ENCODE measurements at places on chromosomes 5 and 9. TPM values are rescaled to one million over a fixed set of nuclear protein-coding genes. Genes with fewer than 3 reads are reported as not detected.

Gene ABCA1
- polyA plus RNA-seq: 42.0 TPM

Gene NSG2
- not detected for polyA plus RNA-seq

Gene HTR4
- 0.20 TPM for polyA plus RNA-seq

Gene CATSPER3
- polyA plus RNA-seq: 0.37 TPM

Gene FNIP1
- 3.7 TPM for polyA plus RNA-seq

Gene SCGB3A2
- polyA plus RNA-seq: not detected

- no peak overlapping the region for H3K27ac ChIP-seq
- H3K36me3 ChIP-seq: no peaks in the 10 kb centered on the region
- no peak for DNase-seq
- H3K4me1 ChIP-seq: no peaks in the 10 kb centered on the region
- H3K27me3 ChIP-seq: no peaks in the 10 kb centered on the region
Observed at GRCh38 chr5:24163091-24163490, 481.7 kb downstream of the CDH10 start.

DNA sequence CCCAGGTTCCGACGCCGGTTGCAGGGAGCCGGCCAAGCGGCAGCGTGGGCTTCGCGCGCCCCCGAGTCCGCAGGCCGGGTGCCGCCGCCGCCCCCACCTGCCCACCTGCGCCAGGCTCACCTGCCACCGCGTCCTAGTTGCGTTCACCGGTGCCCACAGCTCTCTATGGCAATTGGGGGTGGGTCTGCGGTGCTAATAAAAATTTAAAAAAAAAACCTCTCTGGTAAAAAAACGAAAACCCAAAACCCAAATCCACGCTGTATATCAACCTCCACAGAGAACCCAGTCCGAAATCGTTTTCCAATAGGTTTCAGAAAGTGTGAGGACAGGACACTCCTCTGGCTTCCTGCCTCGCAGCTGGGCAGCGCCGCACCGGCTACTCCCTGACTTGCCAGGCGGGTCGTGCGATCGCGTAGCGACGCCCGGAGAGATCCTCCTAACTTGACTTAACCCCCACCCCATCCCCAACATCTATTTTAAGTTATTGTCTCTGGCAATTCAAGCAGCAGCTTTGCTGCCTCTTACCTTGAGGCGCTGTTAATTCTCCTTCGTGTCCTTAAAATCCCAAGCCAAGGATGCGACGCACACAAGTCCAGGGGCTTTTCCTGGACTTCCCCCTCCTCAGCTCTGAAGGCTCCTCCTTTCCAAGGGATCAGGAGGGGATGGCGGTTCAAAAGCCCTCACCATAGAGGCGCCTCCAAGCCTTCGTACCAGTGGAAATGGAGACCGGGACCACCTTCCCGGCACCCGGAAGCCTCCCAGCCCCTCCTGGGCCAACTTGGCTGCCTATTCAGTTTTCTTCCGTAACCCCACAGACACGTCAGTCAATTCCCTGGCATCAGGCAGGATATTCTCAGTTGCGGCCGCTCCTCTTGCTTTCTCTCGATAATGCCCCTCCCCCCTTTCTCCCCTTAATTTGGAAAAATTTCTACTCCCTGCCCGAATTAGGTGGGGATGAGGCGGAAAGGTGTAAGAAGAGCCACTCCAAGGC is 1639.4 kb upstream of the C9orf72 start:
- H3K4me3 ChIP-seq: no peak overlapping the region
- peaks cover 6% of the 10 kb centered on the region for H3K4me1 ChIP-seq
- no peak overlapping the region for H3K27ac ChIP-seq
- no peaks in the 10 kb centered on the region for H3K36me3 ChIP-seq
- peaks cover 28% of the 10 kb centered on the region for H3K27me3 ChIP-seq

DNA sequence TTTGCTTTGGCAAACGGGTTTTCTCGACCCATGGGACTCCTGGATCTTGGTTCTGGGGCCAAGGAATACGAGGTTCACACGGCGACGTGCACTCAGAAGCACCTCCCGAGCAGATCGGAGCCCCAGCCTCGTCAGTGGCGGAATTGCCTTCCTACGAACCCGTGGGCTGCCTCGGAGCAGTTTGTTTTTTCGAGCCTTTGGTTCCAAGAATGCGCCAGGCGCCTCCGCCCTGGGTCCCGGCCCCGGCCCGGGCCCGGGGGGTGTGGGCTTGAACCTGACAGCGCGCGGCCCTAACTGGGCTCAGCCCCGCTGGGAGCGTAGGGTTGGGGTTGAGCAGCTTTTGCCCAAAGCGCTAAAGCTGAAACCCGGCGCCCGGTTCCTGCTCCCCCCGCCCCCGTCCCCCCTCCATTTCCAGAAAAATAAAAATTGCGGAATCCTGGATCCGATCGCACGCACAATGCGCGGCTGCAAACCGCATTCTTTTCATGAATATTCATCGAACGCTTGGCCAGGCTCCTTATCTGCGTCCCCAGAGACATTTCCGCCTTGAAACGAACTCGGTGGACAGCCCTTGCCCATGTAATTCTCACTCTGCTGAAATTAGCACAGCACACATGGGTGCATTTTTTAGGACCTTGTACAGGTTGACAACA is 1.0 kb downstream of the BASP1 start:
- H3K36me3 ChIP-seq: no peaks in the 10 kb centered on the region
- H3K4me1 ChIP-seq: peaks cover 14% of the 10 kb centered on the region
- H3K27ac ChIP-seq: peak overlapping the region; percentile 25
- no peaks in the 10 kb centered on the region for H3K27me3 ChIP-seq
